ENCODE measurements at places on chromosomes 11 and 22.

DNA sequence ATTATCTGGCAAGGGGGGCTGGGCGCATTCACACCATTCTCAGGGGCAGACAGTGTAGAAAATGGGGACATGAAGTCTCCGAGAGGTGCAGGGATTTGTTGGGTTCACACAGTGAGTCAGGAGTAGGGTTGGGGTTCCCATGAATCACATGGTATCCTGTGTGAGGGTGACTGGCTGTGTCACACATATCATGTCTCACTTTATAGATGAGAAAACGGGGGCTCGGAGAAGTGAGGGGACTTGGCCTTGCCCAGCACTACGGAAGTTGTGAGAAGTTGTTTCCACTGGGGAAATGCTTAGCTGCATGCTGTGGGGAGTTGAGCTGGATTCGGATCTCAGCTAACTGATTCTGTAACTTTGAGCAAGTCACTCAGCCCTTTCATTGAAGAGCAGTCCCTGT, 4.2 kb downstream of the GAL3ST3 start:
- DNase-seq, result no peak

DNA sequence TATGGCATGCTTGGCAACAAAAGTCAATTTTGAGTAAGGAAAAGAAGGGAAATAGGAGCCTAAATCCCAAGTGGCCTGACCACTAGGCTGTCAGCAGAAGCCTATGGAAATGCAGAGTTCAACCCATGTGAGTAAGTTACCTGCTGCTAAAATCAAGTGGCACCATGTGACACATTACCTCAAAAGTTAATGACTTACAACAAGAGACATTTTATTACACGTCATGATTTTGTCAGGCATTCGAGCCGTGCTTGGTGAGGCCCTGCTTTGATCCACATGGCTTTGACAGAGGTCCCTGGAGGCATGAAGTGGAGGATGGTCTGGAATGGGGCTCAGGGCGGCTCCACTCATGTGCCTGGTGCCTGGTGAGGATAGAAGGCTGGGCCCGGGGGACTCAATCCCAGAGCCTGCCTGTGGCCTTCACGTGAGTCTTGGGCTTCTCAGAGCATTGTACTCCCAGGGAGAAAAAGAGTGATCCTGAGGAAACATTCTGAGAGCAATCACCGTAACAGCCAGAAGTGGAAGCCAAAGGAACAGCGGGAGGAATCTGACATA, 339.1 kb upstream of the B3GAT1 start:
- DNase-seq, result no peak

- no peak for DNase-seq
These were observed 4.0 kb downstream of the SLCO2B1 start for GRCh38 chr11:75154646-75155569.

- no peak for DNase-seq
These were observed 47.5 kb downstream of the NCAPD3 start for GRCh38 chr11:134176284-134176683.

GRCh38 chr22:47621253-47621652, 858.8 kb downstream of the TBC1D22A start:
- DNase-seq, result no peak

GRCh38 chr11:12094872-12095800, 15.3 kb upstream of the MICAL2 start:
- DNase-seq, result no peak

DNA sequence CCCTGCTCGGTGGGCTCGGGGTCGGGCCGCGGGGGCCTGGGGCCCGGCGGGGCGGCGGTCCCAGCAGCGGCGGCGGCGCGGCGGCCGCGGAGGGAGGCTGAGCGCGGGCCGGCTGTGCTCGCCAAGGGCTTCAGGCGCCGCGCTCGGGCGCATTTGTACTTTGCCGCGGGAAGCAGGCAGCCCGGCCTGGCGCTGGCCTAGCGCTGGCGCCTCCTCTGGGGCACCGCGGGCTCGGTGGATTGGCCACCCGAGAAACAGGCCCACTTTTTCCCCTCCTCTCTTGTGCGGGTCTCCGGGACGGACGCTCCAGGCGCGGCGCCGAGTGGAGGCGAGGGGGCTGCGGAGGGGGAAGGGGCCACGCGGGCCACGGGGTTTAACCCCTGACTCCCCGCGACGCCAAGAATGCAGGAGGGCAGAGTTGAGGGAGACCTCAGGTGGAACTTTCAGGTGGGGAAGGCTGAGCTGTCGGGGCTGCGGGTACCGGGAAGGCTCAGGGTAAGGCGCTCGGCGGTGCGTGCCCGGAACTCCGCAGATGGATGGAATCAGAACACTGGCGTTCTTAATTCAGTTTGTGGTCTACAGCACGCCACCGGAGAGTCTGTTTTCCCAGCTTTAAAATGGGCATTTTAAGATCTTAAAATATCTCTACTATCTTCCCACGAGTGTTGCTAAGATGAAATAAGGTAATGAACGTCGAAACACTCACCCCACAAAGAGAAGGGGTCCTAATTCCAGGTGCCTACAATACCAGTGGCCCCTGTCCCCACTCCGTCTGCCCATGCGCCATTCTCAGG, at the start of gene CHRDL2:
Gene CHRDL2, minus strand, starts transcription at position 126 of the 794 bp plus-strand sequence. CDS start 538 bp downstream, outside the sequence.
- no peak for DNase-seq
